Kidney (tissue), 22 donors: ENCODE measurements at places on chromosomes 16 and 17. TPM values are rescaled to one million over a fixed set of nuclear protein-coding genes. Genes with fewer than 3 reads are reported as not detected.

DNA sequence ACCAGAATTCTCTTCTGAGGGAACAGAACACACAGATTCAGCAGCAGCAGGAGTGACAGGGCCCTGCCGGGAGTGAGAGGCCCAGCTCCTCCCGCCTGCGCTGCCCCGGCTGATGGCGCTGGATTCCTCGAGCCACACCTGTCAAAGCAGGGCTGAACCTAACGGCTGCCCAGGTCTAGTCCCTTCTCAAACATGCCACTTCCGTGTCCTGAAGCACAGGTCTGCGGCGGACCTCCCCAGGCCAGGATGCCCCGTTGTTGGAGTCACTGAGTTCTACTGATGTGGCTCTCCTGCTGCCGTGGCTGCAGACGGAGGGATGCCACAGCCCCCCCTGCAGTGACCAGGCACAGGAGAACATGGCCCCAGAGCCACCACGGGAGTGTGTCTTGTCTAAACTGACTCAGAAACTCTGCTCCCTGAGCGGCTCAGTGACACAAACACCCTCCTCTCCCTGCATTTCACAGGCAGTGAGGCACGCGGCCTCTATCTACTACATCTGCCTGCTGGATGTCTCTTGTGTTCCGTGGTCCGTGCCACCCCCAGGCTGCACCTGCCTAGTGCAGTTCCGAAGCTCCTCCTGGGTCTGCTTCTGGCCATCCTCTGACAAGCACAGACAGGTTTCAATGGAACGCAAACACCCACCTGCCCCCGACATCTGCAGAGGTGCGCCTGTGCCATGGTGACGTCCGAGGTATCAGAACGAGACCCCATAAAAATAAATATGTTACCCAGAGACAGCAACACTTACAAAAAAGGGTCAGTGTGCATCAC is 44.7 kb upstream of the DNAH17 start:
- H3K4me3 ChIP-seq, result no peak overlapping the region
- no peak overlapping the region for H3K27ac ChIP-seq
- DNase-seq, result no peak
- H3K27me3 ChIP-seq, result no peaks in the 10 kb centered on the region
- no peaks in the 10 kb centered on the region for H3K4me1 ChIP-seq

GRCh38 chr16:22189473-22190080 is 16.5 kb upstream of the EEF2K start:
- H3K27me3 ChIP-seq, result no peaks in the 10 kb centered on the region
- peak; percentile 87 for DNase-seq
- peak overlapping the region; percentile 49 for H3K4me3 ChIP-seq

DNA sequence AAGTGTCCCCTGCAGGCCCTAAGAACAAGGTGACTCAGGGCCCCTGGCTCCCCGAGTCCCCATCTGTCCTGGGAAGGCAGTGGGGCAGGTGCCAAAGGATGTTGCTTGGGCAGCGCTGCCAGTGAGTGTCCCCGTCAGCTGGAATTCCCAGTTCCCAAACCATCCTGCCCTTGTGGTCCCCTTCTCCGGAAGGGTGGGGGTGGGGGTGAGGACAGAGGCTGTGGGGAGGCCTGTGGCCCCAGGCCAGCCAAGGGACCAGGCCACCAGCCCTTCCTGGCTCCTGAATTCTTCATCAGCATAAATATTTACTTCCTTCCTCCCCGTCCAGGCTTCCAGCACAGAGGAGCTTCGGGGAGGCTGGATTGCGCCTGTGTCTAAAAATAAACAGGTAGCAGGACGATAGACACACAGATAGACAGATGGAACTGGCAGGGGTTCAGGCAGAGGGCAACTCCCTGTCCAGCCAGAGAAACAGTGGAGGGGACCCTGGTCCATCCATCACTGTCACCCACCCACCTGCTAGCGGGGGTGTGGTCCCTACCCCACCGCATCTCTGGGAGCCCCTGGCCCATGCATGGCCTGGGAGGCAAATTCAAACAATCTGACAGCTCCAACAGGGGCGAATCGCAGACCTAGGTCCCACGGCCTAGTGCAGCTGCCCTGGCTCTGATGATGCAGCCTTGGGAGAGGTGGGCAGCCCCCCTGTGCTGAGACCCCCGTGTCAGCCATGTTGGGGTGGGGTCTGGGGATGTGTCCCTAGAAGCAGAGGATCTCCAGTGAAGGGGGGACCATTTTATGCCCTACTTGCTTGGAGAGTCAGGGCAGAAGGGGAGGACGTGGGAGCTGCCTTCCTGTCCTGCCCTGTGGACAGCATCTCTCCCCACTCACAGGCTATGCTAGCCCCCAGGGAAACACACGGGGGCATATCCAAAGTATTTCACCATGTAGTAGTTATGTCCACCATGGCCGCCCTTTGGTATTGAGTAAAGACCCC is 13.2 kb downstream of the GLIS2 start:
- peak overlapping the region; percentile 52 for H3K4me3 ChIP-seq
- H3K27ac ChIP-seq, result peak overlapping the region; percentile 91
- peaks cover 9% of the 10 kb centered on the region for H3K36me3 ChIP-seq
- H3K27me3 ChIP-seq, result no peaks in the 10 kb centered on the region
- H3K4me1 ChIP-seq, result peaks cover 43% of the 10 kb centered on the region

DNA sequence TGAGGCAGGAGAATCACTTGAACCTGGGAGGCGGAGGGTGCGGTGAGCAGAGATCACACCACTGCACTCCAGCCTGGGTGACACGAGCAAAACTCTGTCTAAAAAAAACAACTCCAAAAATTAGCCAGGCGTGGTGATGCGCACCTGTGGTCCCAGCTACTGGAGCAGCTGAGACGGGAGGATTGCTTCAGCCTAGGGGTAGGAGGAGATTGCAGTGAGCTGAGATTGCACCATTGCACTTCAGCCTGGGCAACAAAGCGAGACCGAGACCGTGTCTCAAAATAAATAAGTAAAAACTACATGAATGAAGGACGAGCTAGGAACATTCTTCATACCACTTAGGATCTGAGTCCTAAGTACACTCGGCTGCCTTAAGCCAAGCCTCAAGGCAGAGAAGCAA is 35.4 kb downstream of the CCDC57 start:
- no peaks in the 10 kb centered on the region for H3K27me3 ChIP-seq
- no peaks in the 10 kb centered on the region for H3K36me3 ChIP-seq
- DNase-seq, result peak; percentile 19
- no peaks in the 10 kb centered on the region for H3K4me1 ChIP-seq
- H3K4me3 ChIP-seq, result no peak overlapping the region

Gene GPR179
- not detected for total RNA-seq
